ENCODE measurements at places on chromosomes 2 and 18.

- DNase-seq = no peak
These were observed 55.7 kb downstream of the SCN2A start for GRCh38 chr2:165294912-165295311.

- DNase-seq = no peak
These were observed 157.3 kb downstream of the CTNNA2 start for GRCh38 chr2:79670198-79670597.

DNA sequence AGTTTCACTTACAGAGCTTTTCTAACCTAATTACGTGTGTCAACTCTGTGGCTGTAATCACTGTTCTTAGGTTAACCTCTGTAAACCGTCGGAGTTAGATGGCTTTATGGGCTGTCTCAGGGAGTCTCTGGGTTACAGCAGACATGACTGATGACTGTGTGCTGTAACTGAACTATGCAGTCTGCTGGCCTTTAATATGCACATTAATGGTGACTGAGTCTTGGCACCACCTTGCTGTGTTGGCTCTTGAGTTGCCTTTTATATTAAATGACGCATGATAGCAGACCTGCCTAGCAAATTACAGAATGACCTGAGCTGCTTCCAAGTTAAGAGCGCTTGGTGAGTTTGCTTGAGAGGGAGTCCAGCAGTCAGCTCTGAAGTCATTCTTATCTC lies 90.1 kb downstream of the ACKR3 start:
- no peak for DNase-seq

DNA sequence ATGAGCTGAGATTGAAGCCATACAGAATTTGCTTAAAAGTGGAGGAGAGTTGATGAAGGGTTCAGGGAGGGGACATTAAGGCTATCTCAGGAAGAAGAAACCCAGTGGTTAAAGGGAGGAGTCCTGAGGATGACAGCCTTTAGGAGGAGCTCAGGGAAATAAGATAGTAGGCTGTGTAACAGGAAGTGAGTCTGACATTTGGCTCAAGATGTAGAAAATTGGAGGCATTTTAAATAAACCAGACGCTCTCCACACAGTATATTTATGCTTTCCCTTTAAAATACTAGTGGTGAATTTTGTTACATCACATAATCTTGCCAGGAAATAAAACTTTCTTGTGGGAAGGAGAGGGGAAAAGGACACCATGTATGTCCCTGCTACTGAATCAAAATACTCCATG lies 11.6 kb downstream of the KCNH7 start:
- no peak for DNase-seq

DNA sequence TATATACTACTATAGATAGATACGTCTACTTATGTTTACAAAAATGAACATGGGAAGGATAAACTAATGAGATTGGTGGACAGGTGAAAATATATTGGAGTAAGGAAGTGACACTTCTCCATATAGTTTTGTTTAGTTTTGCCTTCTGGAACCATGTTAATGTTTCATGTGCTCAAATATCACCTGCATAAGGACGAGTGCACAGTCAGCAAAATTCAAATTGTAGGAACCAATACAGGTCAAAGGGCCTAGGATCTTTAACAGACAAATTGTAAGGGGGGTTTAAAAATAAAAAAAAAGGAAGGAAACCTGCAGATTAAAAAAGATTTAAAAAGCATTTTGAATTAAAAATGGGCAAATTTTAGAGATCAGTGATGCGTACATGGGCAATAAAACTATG lies 104.6 kb downstream of the CCBE1 start:
- no peak for DNase-seq

DNA sequence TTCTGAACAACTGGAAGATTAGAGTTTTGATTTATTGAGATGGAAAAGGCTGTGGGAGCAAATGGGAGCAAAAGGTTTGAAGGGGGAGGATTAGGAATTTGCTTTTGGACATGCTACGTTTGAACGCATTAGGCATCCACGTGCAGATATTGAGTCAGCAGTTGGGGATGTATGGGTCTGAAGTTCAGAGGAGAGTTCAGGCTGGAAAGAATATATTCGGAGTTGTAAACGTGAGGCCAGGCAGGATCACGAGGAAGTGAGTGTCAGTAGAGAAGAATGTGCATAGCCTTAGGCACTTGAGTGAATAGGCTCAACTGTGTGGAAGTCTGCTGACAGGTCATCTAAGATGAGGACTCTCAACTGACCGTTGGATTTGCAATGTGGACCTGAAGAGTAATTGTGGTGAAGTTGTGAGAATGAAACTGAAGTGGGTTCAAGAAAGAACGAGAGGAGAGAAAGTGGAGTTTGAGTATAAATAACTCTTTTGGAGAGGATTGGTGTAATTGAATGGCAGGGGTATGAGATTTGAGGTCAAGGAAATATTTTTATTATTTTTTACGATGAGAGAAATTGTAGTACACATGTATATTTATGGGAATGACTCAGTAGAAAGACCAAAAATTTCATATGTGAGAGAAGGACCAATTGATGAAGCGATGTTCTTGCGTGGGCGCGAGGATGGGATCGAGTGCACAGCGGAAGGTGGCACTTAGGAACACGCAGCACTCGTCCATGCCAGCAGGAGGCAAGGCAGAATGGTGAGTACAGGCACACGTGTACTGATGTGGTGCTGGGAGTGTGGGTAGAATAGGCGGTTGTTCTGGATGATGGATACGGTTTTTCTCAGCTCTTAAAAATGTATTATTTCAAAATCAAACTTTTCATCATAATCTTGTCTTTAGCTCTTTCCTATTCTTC lies 40.5 kb upstream of the POLE4 start:
- DNase-seq = no peak

DNA sequence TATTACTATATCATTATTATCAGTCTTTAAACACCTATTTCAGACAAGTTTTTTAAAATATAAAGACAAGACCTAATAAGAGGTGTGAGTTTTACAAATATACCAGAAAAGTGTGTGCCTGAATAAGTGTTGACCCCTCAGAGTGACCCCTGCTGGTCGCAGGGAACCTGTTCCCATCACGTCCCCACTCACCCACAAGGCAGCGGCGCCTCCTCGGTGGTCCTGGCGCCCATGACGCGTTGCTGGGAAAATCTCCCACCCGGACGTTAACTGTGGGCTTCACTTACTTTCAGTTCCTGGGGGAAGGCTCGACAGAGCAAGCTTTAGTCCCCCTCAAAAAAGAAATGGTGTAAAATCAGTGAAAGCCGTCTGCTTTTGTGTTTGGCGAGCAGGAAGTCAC lies 93.5 kb downstream of the TMEM18 start:
- no peak for DNase-seq

GRCh38 chr18:5036523-5036922 lies 160.5 kb downstream of the AKAIN1 start:
- DNase-seq = no peak

- DNase-seq = no peak
These were observed 21.7 kb upstream of the APCDD1 start for GRCh38 chr18:10432781-10433180.

GRCh38 chr2:205780645-205781044 lies 98.3 kb downstream of the NRP2 start:
- no peak for DNase-seq

DNA sequence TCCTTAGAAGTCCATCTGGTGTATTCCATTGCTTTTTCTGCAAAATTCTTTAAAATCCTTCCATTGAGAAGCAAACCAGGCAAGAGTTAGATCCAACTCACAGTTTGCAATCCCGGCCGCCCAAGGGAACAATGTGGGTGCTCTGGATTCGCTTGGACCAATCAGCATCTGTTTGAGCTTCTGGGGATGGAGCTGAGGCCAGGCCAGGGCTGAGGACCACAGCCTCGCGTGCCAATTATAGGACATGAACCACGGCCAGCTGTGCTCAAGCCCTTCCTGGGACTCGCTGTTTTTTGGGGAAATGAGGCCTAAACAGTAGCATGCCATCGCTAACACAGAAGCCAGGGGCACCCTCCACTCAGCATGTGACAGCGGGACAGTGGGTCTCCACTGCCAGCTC lies 270.8 kb downstream of the HDAC4 start:
- no peak for DNase-seq

- DNase-seq = no peak
These were observed 71.6 kb downstream of the CLIP4 start for GRCh38 chr2:29186817-29187216.

- no peak for DNase-seq
These were observed 135.2 kb downstream of the HRH4 start for GRCh38 chr18:24595561-24596031.

DNA sequence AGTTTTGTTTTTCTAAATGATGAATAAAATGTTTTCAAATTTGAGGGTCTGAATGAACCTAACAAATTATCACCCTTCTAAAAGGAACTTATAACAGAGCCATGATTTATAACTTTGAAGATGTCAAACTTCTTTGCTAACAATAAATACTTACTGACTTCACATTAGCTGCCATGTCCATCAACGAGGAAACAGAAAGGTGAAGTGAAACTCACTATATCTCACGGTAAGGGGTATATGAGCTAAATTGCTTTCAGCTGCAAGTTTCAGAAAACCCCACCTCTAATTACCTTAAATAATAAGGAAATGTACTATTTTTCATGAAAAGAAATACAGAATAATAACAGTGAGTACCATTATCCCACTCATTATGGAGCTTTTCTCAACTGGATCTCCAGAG lies 350.8 kb upstream of the NT5C1B start:
- DNase-seq = no peak

- DNase-seq = no peak
These were observed 132.1 kb downstream of the WDSUB1 start for GRCh38 chr2:159154366-159154765.

- DNase-seq = no peak
These were observed 55.7 kb upstream of the REL start for GRCh38 chr2:60825666-60826065.

DNA sequence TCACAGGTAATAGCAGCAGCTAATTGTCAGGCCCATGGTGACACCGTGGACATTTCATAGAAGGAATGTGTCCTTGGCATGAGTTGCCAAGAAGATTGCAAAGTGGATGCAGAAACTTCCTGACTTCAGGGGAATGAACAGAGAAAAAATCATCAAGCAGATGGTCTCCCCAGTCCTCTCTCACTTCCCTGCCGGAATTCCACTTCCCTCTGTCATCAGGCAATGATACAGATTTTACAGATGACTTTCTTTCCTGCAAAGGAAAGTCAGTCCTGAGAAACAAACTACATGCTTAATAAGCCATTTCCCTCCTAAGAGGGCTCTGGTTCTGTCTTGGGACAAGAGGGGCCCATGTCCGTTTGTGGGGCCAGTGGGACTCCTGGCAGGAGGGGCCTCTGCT lies 45.7 kb downstream of the KCNF1 start:
- no peak for DNase-seq

DNA sequence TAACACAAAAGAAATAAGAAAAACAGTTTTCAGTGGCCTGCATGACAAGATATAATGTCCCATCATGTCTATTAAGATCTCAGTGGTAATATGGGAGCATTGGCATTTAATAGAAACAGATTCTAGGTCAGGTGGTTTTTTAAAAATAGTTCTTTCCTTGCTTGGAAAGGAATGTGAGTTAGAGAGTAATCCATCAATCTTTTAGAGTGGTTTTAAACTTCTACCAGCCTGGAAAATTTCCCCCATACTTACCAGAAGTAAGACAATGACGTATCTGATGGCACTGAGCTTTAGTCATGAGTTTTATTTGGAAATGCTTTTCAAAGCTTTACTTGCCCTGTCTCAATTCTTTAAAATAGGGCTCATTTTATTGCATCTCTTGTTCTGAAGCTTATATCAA lies 441.7 kb upstream of the SMIM21 start:
- no peak for DNase-seq

GRCh38 chr2:66498289-66498975 lies 63.5 kb downstream of the MEIS1 start:
- DNase-seq = no peak

- DNase-seq = no peak
These were observed 3.4 kb downstream of the SRBD1 start for GRCh38 chr2:45607701-45608100.

- DNase-seq = no peak
These were observed 30.8 kb downstream of the COBLL1 start for GRCh38 chr2:164810843-164811242.

DNA sequence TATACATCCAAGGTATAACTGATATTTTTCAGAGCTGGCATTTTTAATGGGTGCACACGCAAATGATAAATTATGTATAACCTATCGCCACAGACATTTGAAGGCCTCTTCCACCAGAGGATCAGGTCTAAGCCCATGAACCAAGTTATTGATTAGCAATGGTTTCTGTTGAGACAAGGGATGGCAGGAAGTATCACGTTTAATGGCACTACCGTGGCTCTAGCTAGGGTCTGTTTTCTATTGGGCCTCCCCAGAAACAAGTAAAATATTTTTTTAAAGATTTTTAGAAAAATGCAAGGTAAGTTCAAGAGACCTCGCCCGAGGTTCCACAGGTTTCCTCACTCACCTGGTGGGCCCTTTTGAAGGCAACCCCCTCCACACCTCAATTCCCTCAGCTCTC lies 667 bp downstream of the GFPT1 start:
- no peak for DNase-seq

DNA sequence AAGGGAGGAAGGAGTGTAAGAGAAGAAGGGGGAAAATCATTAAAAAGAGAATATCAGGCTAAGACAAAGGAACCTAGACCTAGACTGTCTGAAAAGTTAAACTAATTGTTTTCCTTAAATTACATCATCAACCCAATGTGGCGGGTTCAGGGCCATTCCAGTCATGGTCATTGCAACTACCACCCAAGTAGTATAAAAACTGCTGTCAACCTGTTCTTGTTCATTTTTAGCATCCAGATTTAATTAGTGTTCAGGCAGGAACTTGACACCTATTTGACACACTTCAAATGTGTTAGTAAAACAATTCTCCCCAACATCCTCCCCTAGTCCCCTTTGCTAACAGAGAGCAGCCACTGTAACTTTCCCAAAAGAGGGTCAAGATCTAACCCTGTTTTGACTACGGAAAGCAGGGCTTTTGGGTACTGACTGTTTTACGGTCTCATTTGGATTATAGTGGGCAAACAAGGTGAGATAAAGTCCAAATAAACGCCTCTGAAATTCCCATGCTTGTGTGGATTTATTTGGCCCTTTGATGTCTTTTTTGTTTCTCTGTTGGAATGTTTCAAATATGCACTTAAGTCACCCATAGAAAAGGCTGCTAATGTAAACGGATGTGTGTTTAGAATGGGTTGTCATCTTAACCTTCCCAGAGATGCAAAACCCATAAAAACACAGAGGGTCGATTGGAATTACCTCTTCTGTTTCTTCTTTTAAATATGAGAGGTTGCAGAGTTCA lies 19.3 kb upstream of the TANC1 start:
- no peak for DNase-seq

DNA sequence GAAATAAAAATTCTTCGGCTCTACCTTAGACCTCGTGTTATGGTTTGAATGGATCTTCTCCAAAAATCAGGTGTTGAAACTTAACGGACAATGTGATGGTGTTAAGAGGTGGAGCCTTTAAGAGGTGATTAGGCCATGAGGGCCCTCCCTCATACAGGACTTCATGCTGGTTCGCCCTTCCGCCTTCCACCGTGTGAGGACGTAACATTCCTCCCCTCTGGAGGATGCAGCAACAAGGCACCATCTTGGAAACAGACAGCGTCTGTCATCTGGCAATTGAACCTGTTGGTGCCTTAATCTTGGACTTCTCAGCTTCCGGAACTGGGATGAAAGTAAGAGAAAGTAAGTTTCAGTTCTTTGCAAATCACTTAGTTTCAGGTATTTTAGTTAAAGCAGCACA lies 126.3 kb upstream of the SPRED2 start:
- DNase-seq = no peak

GRCh38 chr2:197835293-197835692 lies 30.9 kb downstream of the PLCL1 start:
- DNase-seq = no peak

- no peak for DNase-seq
These were observed 113.2 kb upstream of the ALPP start for GRCh38 chr2:232265329-232265728.

- DNase-seq = no peak
These were observed 98.7 kb upstream of the MGAT5 start for GRCh38 chr2:134155134-134155533.
